Naive B cell (primary cell): ENCODE measurements at places on chromosomes 16 and 17. TPM values are rescaled to one million over a fixed set of nuclear protein-coding genes. Genes with fewer than 3 reads are reported as not detected.

DNA sequence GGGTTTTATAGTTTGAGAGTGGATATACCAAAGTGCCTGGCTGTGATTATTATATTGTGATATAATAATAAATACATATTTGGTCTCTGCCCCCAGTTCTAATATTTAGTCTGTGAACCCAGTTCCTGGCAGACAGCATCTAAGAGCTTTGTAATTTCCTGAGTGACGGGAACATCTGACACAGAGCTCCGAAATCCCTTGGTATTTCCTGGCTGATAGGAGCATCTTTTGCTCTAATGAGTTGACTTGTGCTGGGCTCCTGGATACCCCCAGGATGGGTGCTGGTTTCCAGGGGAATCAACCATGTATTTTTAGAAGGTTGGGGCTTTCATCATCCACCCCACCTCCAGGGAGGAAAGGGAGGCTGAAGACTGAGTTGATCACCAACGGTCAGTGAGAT lies 187.3 kb downstream of the CDH13 start:
- no peak overlapping the region for H3K4me3 ChIP-seq
- H3K27me3 ChIP-seq: peaks cover 11% of the 10 kb centered on the region
- no peaks in the 10 kb centered on the region for H3K4me1 ChIP-seq
- no peak for DNase-seq
- H3K27ac ChIP-seq: no peak overlapping the region
- no peaks in the 10 kb centered on the region for H3K36me3 ChIP-seq

GRCh38 chr16:79009896-79010295 lies 590.6 kb downstream of the MAF start:
- DNase-seq: no peak
- H3K36me3 ChIP-seq: peaks cover 18% of the 10 kb centered on the region
- H3K27me3 ChIP-seq: peaks cover 5% of the 10 kb centered on the region

DNA sequence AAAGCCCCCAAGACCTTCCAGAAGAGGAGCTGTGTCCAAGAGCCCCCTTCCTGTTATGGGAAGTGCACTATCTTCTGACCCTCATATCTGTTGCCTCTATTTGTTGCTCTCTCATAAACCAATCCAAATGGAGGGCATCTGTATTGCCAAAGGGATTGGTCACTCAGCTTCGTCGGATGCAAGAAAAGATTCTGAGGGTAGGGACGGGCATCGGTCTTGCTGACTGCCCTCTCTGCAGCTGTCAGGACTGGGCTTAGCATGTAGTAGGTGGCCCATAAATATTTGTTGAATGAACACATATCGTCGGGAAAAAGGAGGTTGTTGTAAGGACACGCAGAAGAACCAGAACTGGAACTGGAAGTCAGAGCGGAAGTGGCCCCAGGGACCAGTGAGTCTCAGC lies 44.1 kb downstream of the CCDC42 start:
- H3K4me3 ChIP-seq: no peak overlapping the region
- no peak for DNase-seq
- H3K27me3 ChIP-seq: peaks cover 14% of the 10 kb centered on the region
- no peak overlapping the region for H3K27ac ChIP-seq
- peaks cover 8% of the 10 kb centered on the region for H3K36me3 ChIP-seq

Gene SOX15
- polyA plus RNA-seq: not detected

DNA sequence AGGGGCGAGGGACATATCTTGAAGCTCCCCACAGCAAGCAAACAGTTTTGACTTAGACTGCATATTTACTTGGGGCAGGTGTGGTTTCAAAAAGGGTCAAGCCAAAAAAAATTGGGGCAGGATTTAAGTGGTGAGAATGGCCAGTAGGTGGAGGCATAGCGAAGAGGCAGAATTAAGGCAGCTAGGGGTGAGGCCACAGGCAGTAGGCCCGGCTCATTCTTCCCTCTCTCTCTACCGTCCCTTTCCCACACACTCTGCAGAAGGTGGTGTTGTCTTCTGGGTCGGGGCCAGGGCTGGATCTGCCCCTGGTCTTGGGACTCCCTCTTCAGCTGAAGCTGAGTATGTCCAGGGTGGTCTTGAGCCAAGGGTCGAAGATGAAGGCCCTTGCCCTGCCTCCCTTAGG lies 2.6 kb downstream of the SHBG start:
- H3K27me3 ChIP-seq: peaks cover 12% of the 10 kb centered on the region
- H3K4me1 ChIP-seq: no peaks in the 10 kb centered on the region
- no peak for DNase-seq
- H3K4me3 ChIP-seq: peak overlapping the region; percentile 37
- no peaks in the 10 kb centered on the region for H3K36me3 ChIP-seq
